ENCODE measurements at places on chromosomes 12 and 14. TPM values are rescaled to one million over a fixed set of nuclear protein-coding genes. Genes with fewer than 3 reads are reported as not detected.

SOCS2 gene
- 28.2 TPM for total RNA-seq

SERPINA10 gene
- total RNA-seq, result not detected

OR4E2 gene
- not detected for total RNA-seq

TAS2R50 gene
- total RNA-seq, result 1.7 TPM

EIF2S3B gene
- 0.20 TPM for total RNA-seq

IAPP gene
- total RNA-seq, result not detected

MGAT4C gene
- not detected for total RNA-seq

TSPAN8 gene
- total RNA-seq, result not detected

SALL2 gene
- total RNA-seq, result 1.6 TPM

KCNJ8 gene
- not detected for total RNA-seq

TPH2 gene
- not detected for total RNA-seq

RHNO1 gene
- total RNA-seq, result 48.1 TPM

ZDHHC22 gene
- total RNA-seq, result not detected

POTEG gene
- not detected for total RNA-seq

SCYL2 gene
- 38.9 TPM for total RNA-seq

PIANP gene
- total RNA-seq, result 0.08 TPM

CCDC175 gene
- not detected for total RNA-seq

FLVCR2 gene
- total RNA-seq, result 2.9 TPM

RBP5 gene
- not detected for total RNA-seq

SVOP gene
- total RNA-seq, result not detected

PLEKHA5 gene
- 2.0 TPM for total RNA-seq

ACTR10 gene
- 38.3 TPM for total RNA-seq

MMP17 gene
- 0.39 TPM for total RNA-seq

PLEKHG7 gene
- not detected for total RNA-seq

TAS2R10 gene
- not detected for total RNA-seq

SDR9C7 gene
- not detected for total RNA-seq

HHIPL1 gene
- total RNA-seq, result not detected

HOXC12 gene
- total RNA-seq, result not detected

PRH2 gene
- not detected for total RNA-seq

COX8C gene
- total RNA-seq, result not detected

FIGNL2 gene
- total RNA-seq, result 0.15 TPM

STXBP6 gene
- total RNA-seq, result not detected

SERPINA6 gene
- not detected for total RNA-seq

RAPGEF3 gene
- 4.7 TPM for total RNA-seq

SLC6A13 gene
- total RNA-seq, result 0.27 TPM

RNASE2 gene
- total RNA-seq, result not detected

CD163L1 gene
- total RNA-seq, result not detected

KCNK13 gene
- not detected for total RNA-seq

LRRK2 gene
- total RNA-seq, result not detected

TAMALIN gene
- 12.8 TPM for total RNA-seq

FSCB gene
- not detected for total RNA-seq

RNU4-1 gene
- 2,369 TPM for total RNA-seq

PIK3C2G gene
- total RNA-seq, result not detected

MAP1LC3B2 gene
- total RNA-seq, result 0.49 TPM

ARHGAP9 gene
- 102 TPM for total RNA-seq

UBE2N gene
- 239 TPM for total RNA-seq

BIN2 gene
- total RNA-seq, result 40.9 TPM

FZD10 gene
- not detected for total RNA-seq

Measured in activated T-helper 1 cell treated with anti-CD3 and anti-CD28 coated beads, Interleukin-12 subunit alpha, Interleukin-12 subunit beta, Interleukin-2, Interleukin-4 antibody, amounts not matched to agents 30 ng/mL and 10 ng/mL and 1 ng/mL, durations not matched to agents 14 hours and 24 hours and 36 hours (primary cell).